ENCODE measurements at places on chromosomes 4 and X.

- no peak for DNase-seq
Measured at GRCh38 chr4:15428611-15429010, 778 bp downstream of the C1QTNF7 start.

DNA sequence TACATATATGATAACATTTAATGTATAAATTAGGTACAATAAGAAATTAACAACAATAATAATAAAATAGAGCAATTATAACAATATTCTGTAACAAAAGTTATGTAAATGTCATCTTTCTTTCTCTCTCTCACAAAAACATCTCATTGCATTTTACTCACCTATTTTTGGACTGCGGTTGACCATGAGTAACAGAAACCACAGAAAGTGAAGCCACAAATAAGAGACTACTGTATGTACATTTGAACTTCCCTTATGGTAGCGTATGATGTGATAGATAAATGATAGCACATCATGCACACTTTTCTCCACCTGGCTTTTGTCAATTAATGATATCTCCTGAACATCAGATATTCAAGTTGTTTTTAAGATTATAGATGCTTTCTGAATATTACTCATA lies 80.5 kb downstream of the HNRNPD start:
- DNase-seq: no peak

GRCh38 chrX:105823092-105823455 lies 735 bp downstream of the NRK start:
- no peak for DNase-seq

GRCh38 chrX:69551421-69552009 lies 47.4 kb downstream of the NALF2 start:
- no peak for DNase-seq

- DNase-seq: no peak
Measured at GRCh38 chr4:28686618-28687017, 1826.0 kb downstream of the STIM2 start.

- no peak for DNase-seq
Measured at GRCh38 chr4:121655320-121656268, 41.2 kb downstream of the ANXA5 start.
